ENCODE measurements at places on chromosomes 2 and 18.

DNA sequence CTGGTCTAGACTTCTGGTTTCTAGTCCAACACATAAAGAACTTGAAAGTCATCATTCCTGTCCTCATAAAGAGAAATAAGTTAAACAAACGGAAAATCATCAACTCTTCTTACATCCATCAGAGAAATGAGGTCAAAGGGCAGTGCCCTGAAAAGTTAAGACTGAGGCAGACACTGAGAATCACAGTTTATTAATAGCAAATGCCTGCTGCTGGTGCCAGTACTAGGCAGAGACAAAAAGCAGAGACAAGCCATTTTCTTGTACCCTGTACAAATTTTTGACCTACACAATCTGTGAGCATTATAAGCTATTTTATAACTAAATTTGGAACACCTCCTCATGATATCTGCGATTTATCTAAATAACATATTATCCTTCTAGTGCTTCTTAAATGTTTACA lies 36.8 kb downstream of the ATF2 start:
- no peak for DNase-seq

DNA sequence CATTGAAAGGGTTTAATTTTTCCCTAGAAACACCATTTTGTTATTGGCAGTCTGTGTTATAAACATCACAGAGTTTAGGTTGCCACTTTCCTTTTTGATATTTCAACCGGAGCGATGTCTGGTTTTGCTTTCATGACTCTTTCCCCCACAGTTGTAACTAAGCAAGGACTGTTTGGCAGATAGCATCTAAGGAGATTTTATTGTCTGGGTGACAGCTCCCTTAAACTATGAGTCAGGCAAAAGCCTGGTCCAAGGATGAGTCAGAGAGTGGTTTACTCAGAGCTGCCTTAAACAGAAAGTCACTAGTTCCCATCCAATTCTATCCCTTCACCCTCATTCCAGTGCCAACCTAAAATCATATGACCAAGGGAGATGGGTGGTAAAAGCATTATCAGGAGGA lies 341.6 kb upstream of the VWC2L start:
- DNase-seq: no peak

DNA sequence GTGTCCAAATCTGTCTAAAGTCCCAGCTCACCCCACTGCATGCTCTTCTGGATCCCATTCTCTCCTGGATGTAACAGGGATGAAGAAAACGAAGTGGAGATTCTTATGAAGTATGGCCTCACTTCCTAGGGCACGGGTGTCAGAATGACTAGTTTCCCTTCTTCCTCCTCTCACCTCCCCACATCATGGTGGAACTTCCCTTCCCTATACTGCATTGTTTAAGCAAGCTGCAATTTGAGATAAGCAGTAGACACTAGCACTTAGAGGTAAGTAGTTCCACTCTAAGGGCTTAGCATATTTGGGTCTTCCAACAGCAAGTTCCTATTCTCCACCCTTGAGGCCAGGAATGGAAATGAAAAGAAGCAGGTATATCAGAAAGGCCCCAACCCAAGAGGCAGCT lies 29.7 kb downstream of the SLC4A5 start:
- no peak for DNase-seq

- DNase-seq: no peak
Observed at GRCh38 chr2:96853321-96853720, 4.5 kb downstream of the ANKRD39 start.

- DNase-seq: no peak
Observed at GRCh38 chr2:183951630-183952029, 646.7 kb upstream of the ZNF804A start.

DNA sequence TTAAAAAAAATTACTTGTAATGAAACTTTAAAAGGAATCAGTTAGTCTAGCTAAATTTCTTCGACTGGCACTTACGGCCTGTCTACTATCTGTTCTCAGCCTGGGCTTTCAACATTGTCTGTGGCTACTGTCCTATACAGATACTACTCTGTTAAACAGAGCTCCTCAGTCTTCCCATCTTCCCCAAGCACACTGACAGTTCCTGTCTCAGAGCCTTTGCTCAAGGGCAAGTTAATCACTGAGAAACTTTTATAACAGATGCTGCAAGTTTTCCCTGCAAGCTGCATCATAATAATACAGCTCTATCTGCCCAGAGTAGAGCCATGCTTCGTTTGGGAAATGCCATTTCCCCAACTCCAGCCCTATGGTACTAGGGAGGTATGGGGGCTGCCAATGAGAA lies 11.3 kb upstream of the YPEL5 start:
- DNase-seq: no peak

- no peak for DNase-seq
Observed at GRCh38 chr2:235026649-235027557, 75.1 kb downstream of the SH3BP4 start.

- DNase-seq: peak; percentile 15
Observed at GRCh38 chr2:240921311-240921994, 15.3 kb downstream of the CROCC2 start.

GRCh38 chr2:88058191-88058590 lies 2.6 kb upstream of the KRCC1 start:
- no peak for DNase-seq

DNA sequence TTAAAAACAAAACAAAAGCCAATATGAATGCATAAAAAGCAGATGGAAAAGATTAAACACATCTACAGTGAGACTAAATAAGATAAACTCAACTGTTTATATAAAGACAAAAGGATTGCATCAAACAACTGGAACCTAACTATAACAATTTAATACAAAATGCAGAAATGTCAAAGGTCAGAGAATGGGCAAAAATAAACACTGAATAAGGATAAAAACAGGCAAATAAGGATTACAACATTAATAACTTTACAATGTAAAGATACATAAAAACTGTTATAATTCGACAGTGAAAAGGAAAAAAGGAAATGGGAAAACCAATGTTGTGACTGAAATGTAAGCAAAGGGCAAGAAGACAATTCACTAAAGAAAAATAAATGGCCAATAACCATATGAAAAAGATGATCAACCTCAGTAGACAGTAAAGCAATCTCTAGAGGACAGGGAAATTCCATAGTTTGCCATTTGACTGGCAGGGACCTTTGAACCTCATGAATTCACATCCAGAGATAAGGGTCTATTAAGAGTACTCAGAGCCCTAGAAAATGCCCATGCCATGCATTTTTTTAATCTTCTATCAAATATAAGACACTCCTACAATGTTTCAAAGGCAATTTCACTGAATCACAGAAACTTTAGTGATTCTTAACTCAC lies 83.7 kb downstream of the TMEM131 start:
- no peak for DNase-seq

DNA sequence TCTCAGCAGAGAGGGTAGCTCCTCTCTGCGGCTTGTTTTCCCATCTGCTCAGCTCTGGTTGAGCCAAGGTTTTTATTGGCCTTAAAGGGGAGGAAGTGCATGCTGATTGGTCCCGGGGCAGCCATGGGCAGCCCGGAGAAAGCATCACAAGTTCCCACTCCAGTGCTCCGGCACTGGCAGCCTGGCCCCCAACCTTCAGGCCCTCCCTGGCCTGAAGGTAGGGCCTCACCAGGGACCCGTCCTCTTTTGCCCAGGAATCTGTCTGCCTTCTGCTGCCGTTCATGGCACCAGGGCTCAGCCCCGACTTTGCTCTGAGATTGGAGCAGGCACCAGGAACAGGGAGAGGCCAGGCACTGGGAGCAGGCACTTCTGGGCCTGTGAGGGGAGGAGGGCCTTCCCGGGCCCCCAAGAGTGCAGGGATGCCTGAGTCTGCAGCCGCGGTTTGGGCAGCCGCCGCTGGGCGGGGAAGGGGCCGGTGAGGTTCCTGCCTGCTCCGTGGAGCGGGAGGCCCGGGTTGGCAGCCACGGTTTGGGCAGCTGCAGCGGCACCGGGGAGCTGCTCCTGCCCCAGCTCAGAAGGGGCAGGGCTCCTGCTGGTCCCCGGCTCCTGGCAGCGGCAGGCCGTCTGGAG lies 17.5 kb upstream of the ILKAP start:
- no peak for DNase-seq

DNA sequence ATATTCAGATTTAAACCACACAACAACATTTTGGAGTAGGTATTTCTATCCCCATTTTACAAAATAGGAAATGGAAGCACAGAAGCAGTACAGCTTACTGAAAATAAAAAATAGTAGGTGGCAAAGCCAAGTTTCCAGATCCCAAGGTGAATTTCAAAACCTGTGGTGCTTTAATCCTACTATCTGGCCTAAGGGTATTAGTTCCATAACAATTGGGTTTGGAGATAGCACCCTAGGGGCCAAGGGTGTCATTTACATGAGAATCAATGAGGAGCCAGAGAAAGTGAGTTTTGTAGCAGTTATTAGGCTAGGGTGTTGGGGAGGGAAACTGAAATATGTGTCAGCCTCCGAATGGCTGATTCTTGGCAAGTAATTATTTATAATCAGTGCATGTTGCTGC lies 24.9 kb downstream of the OSBPL6 start:
- no peak for DNase-seq

DNA sequence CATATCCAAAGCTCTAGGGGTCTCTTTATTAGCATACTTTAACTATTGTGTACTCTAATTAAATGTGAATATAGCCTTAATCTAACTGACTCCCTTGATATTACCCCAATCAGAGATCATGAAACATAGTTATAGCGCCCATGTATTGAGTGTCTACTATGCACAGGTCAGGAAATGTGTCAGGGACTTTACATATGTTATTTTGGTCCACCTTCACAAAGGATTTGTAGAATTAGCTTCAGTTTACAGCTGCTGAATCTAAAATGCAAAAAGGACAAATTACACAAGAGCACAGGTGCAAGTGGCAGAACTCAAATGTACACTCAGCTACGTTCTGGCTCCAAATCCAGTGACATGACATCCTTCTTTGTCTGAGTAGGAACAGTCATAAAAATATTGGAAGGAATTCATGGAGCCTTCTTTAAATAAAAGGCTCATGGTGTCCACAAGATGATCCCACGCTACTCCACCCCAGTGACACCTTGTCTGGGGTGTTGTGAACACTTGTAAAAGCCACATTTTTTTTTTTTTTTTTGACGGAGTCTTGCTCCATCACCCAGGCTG lies 38.7 kb upstream of the ATL2 start:
- DNase-seq: no peak

- DNase-seq: peak; percentile 16
Observed at GRCh38 chr18:59988098-59988706, 88.4 kb downstream of the PMAIP1 start.

GRCh38 chr2:127255146-127255545 lies 35.0 kb upstream of the CYP27C1 start:
- no peak for DNase-seq

DNA sequence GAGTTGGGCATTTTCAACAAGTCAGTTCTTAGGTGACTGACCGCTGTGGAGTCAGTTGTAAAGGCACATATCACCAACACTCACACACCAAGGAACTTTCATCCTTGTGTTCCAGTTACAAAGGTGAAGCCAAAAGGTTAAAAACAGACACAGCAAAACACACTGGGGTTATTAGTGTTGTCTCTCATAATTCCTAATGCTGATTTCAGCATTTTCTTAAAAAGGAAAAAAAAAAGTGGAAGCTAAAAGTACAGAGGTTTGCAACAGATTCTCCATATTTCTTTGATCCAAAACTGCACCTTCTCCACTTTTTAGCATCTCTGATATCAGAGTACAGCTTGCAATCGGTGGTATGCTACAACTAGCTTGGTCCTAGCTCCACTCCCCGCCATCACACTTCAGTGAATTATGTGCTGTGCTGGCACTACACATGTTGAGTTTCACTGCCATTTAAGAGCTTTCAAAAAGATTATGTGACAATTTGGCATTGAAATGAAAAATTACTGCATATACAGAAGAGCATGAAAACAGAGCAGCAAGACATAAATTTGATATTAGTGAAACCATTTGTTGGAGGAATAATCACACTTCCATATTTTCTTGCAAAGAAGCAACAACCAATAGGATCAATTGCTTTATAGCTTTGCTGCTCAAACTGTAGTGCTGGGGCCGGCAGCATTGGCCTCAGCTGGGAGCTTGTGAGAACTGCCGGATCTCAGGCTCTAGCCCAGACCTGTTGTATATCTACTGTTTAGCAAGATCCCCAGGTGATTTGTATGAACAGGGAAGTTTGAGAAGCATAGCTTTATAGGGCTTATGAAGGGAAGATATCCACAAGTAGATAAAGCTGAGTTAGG lies 62.3 kb upstream of the DAPL1 start:
- no peak for DNase-seq

- no peak for DNase-seq
Observed at GRCh38 chr18:36035253-36035652, 32.1 kb downstream of the RPRD1A start.

DNA sequence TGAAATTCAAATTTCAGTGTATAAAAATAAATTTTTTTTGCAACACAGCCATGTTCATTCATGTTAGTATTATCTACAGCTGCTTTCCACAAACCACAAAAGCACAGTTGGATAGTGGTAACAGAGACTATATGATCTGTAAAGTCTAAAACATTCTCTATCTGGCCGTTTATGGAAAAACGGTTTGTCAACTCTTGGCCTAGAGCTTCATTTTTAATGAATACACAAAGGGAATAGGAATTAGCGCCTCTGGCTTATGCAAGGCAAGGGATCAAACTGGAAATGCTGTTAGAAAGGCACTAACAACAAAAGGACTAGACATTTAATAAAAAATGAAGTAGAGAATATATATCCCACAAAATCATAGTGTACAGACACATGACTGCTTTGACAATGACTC lies 211.9 kb downstream of the EXOC6B start:
- no peak for DNase-seq
